Testis (tissue), 5 donors: ENCODE measurements at places on chromosomes 3 and 15. TPM values are rescaled to one million over a fixed set of nuclear protein-coding genes. Genes with fewer than 3 reads are reported as not detected.

DNA sequence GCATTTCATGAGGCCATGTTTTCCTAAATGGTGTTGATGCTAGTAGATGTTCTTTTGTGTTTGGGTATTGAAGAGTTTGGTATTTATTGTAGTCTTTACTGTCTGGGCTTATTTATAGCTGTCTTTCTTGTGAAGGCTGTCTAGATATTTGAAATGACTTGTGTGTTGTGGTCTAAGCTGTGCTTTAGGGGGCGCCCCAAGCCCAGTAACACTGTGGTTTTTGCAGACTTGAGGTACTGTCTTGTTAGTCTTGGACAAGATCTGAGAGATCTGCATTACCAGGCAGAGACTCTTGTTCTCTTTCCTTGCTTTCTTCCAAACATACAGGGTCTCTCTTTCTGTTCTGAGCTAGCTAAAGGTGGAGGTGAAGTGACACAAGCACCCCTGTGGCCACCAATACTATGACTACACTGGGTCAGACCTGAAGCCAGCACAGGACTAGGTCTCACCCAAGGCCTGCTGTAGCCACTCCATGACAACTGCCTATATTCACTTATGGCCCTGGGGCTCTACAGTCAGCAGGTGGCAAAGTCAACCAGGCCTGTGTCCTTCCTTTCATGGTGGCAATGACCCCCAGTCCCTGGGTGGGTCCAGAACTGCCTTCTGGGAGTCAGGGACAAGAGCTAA is 152.1 kb upstream of the TBC1D5 start:
- DNase-seq = no peak

DNA sequence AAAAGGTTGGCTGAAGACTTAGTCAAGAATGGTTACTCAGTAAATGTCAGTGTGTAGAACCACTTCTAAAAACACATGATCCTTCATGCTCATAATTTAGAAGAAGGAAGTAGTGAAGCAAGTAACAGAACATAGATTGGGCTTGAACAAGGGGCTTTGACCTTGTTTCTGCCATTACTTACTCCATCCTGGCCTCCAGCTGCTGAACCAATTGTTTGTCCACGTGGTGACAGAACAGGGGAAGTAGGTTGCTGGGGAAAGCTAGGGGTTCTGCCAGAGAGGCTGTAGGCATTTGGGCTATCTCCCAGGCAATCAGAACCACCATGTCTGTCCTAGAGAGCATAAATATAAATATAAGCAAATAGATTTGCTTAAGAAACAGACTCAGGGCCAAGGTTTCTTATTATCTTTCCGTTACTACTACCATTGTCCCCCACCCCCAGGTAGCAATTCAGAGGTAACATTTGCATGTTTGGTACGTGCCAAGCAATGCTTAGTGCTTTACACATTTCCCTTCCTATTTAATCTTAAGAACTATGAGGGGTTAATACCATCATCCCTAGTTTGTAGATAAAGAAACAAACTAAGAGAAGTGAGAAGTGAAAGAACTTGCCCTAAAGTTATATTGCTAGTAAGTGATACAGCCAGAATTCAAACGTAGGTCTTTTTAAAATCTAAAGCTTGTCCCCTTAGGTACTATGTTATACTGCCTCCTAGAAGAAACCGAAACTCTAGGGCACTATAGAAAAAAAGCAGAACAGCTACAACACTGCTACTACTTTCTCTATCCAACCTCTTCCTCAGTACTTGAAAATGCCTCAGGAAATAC is 3.0 kb upstream of the SPG11 start:
- DNase-seq = no peak

STX19 gene
- not detected for total RNA-seq

TADA3 gene
- 94.6 TPM for total RNA-seq

CCDC80 gene
- total RNA-seq = 13.8 TPM

GRCh38 chr3:73719413-73719851 is 94.7 kb upstream of the PDZRN3 start:
- no peak for DNase-seq

CMTM8 gene
- 2.5 TPM for total RNA-seq

DNA sequence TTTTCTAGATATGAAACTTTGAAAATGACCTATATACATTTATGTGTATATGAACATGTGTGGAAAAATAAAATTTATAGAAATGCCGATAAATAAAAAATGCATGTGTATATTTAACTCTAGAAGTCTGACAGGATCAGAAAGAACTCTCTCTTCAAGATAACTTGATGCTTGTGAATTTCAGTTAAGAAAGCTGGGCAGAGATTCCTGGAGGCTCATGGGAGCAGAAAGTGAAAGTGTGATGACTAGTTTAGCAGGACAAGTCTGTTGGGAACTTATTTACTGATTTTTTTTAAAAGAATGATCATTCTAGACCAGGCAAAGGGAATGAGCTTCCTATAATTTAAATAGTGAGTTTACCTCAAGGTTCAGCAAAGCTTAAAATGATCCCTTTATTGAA is 81.5 kb upstream of the KCNAB1 start:
- DNase-seq = no peak

DNA sequence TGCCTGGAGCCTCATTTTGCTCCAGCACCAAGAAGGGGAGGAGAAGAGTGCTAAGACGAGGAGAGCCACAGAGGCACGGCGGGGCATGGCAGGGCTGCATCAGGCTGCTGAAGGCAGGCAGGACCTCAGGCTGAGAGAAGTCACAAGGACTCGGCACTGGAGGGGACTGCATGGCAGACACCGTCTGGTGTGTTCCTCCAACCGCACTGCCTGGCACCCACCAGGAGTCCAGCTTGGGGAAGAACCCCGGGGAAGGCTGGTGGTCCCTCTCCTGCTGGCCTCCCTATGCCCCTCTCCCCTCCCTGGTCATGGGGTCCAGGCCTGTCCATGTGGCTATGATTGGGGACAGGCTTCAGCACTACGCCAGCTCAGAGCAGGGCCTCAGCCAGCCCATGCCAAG is 153.2 kb upstream of the MEF2A start:
- DNase-seq = no peak

VILL gene
- total RNA-seq = 17.4 TPM

RAF1 gene
- total RNA-seq = 133 TPM

DNA sequence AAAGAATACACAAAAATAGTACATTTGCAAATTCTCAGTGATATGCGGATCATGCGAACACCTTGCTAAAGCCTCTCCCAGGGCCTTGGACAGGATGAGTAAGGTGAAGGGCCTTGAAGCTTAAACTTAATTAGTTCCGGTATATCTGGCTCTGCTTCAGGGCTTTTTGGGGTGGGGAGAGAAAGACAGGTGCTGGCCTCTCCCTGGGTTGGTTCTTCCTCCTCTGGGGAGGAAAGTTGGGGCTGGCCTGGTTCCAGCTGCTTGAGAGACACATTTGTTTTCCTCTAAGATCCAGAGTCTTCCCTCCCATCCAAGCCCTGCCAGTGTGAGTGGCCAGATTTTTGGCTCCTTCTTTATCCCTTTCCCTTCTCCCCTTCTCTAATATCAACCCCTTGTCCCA is 64.7 kb upstream of the EPHB3 start:
- DNase-seq = no peak

- peak; percentile 58 for DNase-seq
These were observed 87.3 kb downstream of the SMAD6 start for GRCh38 chr15:66789029-66790025.

GRCh38 chr3:142944342-142944741 is 19.1 kb downstream of the PAQR9 start:
- DNase-seq = no peak

GRCh38 chr15:95293456-95294031 is 1037.0 kb upstream of the NR2F2 start:
- no peak for DNase-seq

DNA sequence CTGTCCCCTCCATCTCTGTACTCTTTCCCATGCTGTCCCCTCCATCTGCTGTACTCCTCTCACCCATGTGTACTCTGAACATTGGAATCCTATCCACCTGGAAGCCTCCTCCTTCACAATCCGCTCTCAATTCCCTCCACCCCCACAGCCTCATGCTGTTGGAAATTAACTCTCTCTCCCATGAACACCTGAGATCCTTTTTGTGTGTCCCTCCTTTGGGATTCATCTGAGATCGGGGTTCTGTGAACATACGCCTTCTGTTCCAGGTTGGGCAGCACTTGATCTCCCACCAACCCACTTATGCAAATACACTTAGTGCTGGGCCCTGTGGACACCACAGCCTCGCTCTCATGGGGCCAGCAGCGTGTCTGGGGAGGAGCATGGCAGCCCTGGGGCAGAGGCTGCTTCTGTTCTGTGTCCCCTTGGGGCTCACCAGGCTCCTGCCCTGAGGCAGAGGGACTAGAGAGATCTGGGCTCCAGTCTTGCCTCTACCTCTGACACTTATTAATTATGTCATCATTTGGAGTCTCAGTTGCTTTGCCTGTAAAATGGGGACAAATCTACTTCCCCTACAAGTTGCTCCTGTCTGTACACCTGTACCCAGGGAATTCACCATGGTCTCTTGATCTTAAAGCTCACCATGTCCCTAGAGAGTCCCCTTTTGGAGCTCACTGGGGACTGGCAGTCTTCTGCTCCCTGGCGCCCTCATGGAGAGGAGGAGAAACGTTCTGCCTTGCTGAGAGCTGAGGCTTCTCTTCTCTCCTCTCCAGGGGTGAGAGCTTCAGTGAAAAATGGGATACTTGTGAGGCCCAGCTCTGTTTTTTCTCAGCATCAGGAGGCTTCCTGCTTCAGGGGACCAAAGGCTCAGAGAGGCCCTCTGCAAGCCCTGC is 42.7 kb downstream of the ITGA11 start:
- no peak for DNase-seq

DNA sequence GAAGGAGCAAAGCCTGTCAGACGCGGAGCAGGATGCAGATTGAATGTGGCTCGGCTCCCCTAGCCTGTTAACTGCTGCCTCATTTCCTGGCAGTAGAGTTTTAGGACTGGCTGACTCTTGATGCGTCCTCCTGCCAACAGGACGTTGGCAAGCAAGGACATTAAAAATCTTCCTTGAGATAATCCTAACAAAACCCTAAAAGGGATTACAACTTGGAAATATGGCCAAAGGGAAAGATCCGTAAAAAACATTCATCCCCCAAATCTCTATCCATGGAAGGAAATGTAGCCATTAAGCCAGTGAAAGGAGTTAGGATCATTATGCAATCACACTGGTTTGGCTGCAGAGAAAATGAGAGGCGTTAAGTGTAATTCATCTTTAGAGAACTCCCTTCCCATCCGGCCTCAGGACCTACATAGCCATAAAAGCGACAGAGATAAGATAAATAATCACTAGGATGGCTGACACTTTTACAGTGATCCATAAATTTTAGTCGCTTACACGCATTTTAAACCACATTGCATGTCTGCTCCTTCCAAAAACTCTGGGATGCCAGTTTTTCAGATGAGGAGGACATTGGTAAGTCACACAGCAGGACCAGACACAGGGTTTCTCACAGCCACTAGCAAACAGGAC is 44.5 kb upstream of the C3orf80 start:
- no peak for DNase-seq

DNA sequence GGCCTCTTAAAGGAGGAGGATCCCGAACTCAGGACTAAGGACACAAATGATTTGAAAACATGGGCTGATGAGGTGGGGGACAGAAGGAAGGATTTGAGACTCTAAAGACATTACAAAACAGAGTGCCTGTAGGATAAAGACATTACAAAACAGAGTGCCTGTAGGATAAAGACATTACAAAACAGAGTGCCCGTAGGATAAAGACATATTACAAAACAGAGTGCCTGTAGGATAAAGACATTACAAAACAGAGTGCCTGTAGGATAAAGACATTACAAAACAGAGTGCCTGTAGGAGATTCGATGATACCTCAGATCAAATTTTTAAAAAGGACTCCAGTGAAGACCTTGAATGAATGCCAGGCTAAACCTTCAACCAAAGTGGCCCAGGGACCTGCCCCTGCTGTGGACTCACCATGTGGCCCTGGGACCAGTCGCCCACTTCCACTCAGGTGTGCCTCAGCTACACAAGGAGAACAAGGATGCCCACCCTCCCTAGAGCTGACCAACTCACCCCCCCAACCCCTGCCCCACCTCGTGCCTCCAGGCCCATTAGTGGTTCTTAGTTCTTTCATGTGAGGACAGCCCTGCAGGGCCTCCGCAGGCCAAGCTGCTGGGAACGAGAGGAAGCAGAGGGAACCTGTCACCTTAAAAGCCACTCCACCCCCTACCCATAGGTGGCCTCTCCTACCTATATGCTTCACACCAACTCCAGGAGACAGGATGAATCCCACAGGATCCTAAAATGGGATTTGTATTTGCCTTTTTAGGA is 59.8 kb downstream of the SH3BP5 start:
- peak; percentile 13 for DNase-seq

GRCh38 chr15:48865370-48866079 is 12.4 kb upstream of the EID1 start:
- DNase-seq = no peak
